ENCODE measurements at places on chromosomes 3 and 15. TPM values are rescaled to one million over a fixed set of nuclear protein-coding genes. Genes with fewer than 3 reads are reported as not detected.

SLC28A2 gene
- polyA plus RNA-seq = not detected

CAPN3 gene
- polyA plus RNA-seq = 3.9 TPM

TMIE gene
- polyA plus RNA-seq = 0.16 TPM

FANCD2 gene
- polyA plus RNA-seq = 8.2 TPM

GRCh38 chr3:43162230-43163084 is 56.6 kb upstream of the POMGNT2 start:
- DNase-seq = peak; percentile 86

GRCh38 chr15:55017635-55018034 is 179.1 kb downstream of the RSL24D1 start:
- no peak for DNase-seq

GRCh38 chr3:42071904-42072812 is 19.0 kb upstream of the TRAK1 start:
- peak; percentile 98 for DNase-seq

- DNase-seq = no peak
Observed at GRCh38 chr15:82852941-82853561, 43.6 kb downstream of the WHAMM start.

- no peak for DNase-seq
Observed at GRCh38 chr3:146337991-146338390, 87.1 kb upstream of the PLSCR4 start.

- DNase-seq = no peak
Observed at GRCh38 chr15:31324806-31325594, 1.6 kb upstream of the KLF13 start.

DNA sequence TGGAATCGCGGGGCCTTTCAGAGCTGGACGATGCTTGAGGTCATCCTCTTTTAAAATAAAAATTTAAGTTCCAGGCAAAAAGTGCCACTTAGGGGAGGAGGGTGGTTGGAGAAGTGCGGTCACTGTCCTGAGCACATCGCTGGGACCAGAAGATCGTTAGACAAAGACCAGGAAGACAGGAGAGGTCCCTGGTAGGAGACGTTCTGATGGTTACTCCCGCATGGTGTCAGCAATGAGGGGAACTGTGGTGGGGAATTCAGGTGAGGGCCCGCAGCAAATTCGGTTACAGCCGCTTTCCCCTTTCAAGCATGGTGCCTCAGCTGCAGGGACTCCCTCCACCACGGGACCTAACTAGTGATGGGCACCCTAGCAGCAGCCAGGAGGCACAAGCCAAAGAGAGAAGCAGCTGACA is 1.0 kb upstream of the ISY1 start:
- no peak for DNase-seq

- DNase-seq = no peak
Observed at GRCh38 chr3:12901623-12902045, 60.3 kb upstream of the RPL32 start.

Data from endothelial cell of umbilical vein (primary cell).